ENCODE measurements at places on chromosomes 5 and 9. TPM values are rescaled to one million over a fixed set of nuclear protein-coding genes. Genes with fewer than 3 reads are reported as not detected.

DNA sequence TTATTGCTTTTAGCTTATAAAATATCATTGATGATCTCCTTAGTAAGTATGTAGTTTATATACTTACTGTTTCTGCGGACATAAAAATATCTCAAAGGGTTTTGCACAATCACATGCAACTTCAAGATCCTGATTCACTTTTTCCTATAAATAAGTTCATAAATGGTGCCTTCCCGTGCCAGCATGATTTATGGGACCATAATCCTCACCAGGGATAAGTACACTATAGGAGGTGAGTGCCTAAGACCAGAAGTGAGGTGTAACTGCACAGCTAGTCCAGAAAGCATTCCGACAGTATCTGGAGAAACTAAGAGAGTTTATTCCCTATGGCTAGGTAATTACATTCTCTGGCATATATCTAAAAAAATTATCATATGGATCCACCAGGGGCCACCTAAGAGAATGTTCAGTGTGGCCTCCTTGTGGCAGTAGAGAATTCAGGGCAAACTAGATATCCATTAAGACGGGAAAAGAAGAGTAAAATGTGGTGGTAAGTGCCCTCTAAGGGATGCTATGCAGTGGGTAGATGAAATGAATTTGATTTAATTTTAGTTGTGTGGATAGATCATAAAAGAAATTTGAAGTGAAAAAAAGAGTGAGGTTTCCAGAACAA is 402.5 kb upstream of the SLC24A2 start:
- H3K27me3 ChIP-seq = peaks cover 46% of the 10 kb centered on the region
- H3K4me3 ChIP-seq = no peak overlapping the region
- no peaks in the 10 kb centered on the region for H3K36me3 ChIP-seq
- DNase-seq = no peak

DNA sequence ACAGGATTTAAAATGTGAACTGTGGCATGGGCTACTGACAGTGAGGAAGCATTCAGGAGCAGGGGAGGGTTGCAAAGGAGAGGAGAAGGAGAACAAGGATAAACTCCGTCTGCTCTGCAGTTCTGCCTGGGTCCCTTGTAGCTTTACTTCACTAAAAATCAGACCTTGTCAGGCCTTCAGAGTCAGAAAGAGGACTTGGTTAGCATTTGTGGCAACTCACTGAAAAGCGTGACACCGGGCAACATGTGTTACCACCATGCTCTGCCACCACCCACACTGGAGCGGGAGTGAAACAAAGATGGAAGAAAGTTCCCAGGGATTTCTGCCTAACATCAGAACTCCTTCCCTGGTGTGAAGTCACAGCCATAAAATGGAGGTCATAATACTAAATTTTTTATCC is 19.3 kb downstream of the FYB1 start:
- no peaks in the 10 kb centered on the region for H3K27me3 ChIP-seq
- H3K4me1 ChIP-seq = peaks cover 47% of the 10 kb centered on the region
- DNase-seq = no peak
- peak overlapping the region; percentile 7 for H3K4me3 ChIP-seq
- peaks cover 4% of the 10 kb centered on the region for H3K36me3 ChIP-seq

SLC45A2 gene
- total RNA-seq = not detected

DNA sequence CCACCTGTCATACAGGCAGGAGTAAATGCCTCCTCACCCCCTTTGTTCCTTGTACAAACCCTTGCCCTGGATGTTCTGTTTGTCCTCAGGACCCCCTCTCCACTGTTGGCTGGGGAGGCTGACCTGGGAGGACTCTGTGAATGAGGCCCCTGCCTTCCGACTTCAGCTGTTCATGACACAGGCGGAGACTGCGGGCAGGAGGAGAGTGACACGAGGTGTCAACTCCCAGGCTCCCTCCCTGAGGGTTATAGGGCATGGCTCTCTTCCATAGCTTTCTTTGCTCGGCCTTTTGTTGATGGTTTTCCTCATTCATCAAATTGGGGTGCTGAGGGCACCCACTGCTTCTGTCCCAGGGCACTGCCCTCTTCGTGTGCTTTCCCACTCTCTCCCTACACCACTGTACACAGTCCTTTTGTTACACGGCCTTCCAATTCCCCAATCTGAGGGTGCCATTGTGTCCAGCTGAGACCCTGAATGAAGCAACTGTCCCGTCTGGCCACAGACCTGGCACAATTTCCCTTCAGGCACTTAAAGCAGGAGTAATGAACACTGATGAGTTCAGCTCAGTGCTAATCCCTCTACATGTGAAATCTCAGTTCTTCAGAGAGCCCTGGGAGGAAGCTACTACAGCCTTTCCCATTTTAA is 33.8 kb downstream of the KCNIP1 start:
- peaks cover 32% of the 10 kb centered on the region for H3K4me1 ChIP-seq
- H3K27ac ChIP-seq = peak overlapping the region; percentile 25
- no peaks in the 10 kb centered on the region for H3K27me3 ChIP-seq
- H3K4me3 ChIP-seq = no peak overlapping the region
- no peaks in the 10 kb centered on the region for H3K36me3 ChIP-seq

GRCh38 chr9:7707934-7708333 is 91.6 kb downstream of the DMAC1 start:
- H3K4me1 ChIP-seq = no peaks in the 10 kb centered on the region
- H3K27me3 ChIP-seq = no peaks in the 10 kb centered on the region
- no peak overlapping the region for H3K4me3 ChIP-seq
- DNase-seq = no peak
- no peaks in the 10 kb centered on the region for H3K36me3 ChIP-seq

GRCh38 chr5:53871775-53872174 is 311.3 kb downstream of the NDUFS4 start:
- DNase-seq = no peak
- H3K4me1 ChIP-seq = no peaks in the 10 kb centered on the region
- no peaks in the 10 kb centered on the region for H3K36me3 ChIP-seq
- no peak overlapping the region for H3K27ac ChIP-seq

DNA sequence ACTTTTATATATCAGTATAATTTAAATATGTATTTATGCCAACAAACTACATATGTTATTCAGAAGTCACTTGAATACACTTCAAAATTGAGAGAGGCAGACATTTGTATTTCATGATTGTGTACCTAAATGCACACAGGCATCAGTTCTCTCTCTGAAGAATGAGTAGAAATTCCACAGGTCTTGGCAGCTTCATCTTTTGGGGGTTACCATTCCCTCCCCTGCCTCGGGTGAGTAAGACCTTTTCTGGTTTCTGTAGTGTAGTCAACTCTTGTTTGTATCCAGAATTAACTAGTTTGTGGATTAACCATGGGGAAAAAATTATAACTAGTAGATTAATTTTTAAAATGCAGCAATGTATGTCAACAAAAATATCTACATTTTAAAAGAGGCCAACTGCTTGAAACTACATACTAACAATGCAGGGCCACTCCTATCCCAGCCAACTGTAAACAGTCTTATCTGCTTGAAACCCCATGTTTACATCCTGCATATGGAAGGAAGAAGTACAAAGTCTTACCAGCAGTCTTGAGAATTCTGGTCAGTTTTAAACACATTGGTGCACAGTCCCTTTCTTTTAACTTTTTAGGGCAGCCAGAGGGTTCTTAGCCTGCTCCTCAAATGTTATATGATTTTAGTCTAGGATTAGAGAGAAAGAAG is 339.6 kb upstream of the KIF2A start:
- H3K4me1 ChIP-seq = peaks cover 18% of the 10 kb centered on the region
- H3K4me3 ChIP-seq = no peak overlapping the region
- no peaks in the 10 kb centered on the region for H3K36me3 ChIP-seq
- H3K27me3 ChIP-seq = peaks cover 26% of the 10 kb centered on the region
- no peak for DNase-seq
- no peak overlapping the region for H3K27ac ChIP-seq

C5orf63 gene
- total RNA-seq = 11.0 TPM

PRR7 gene
- 25.2 TPM for total RNA-seq

GRCh38 chr5:476102-476813 is 33.3 kb downstream of the EXOC3 start:
- peaks cover 41% of the 10 kb centered on the region for H3K36me3 ChIP-seq
- peaks cover 55% of the 10 kb centered on the region for H3K27me3 ChIP-seq
- no peak overlapping the region for H3K27ac ChIP-seq

MZB1 gene
- total RNA-seq = 0.24 TPM

DNA sequence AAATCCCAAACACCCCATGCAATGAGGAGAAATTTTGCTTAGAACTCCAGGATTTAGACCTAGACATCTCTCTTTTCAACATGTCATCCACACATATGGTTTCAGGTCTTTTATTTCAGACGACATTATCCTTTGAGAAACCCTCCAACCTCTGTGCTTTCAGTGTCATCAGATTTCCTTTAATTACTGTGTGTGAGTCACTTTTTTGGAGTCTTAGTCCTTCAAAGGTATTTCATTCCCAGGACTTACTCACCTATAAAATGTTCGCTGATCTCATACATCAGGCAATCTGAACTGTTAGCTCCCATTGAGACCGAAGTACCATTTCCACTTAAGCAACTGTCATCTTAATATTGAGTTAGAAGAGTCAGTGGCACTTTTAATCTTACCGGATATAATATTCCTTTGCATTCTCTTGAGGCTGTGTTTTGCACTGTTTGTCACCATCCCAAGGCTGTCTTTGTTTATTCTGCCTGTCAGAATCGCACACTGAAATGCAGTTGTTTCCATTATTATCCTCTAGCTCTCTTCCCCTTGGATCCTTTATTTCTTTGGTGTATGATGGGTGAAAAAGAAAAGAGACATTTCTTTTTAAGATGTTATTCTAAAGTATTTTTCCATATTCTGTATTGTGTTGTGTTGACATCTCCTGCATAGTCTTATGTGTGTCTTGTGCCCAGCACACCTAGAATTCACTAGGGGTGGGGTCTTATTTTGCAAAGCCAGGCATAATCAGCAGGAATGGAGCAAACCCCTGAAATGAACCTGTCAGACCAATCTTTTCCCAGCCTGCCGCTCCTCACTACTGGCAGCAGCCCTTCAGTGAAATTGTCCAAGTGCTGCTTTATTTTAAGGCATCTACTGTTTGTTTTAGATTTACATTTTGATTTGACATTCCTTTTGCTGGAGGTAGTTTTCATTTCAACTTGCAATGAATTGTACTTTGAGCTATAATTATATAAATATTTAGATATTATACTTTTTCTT is 155.4 kb downstream of the PAM start:
- H3K4me3 ChIP-seq = no peak overlapping the region
- H3K27ac ChIP-seq = no peak overlapping the region
- H3K27me3 ChIP-seq = no peaks in the 10 kb centered on the region
- no peaks in the 10 kb centered on the region for H3K36me3 ChIP-seq
- peaks cover 29% of the 10 kb centered on the region for H3K4me1 ChIP-seq

DNA sequence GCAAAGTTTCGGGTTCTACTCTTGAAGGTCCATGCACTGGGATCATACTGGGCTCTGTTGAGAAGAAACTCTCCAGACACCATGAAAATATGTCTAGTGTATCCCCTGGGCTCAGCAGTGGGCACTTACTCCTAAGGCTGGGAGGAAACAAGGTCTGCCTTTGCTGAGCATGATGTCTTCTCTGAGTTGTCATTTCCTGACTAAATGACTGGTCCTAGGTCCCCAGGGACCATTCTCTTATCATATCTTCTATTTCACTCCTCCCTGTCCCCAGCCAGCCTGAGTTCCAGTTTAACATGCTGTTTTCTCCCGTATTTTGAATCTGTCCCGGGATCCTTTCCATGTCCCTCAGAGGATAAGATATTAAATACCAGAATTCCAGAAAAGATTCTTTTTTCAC is 225.4 kb downstream of the MTRR start:
- no peak overlapping the region for H3K27ac ChIP-seq
- no peak overlapping the region for H3K4me3 ChIP-seq
- no peak for DNase-seq
- no peaks in the 10 kb centered on the region for H3K36me3 ChIP-seq

GRCh38 chr9:13993632-13994185 is 320.2 kb downstream of the NFIB start:
- DNase-seq = no peak
- H3K4me1 ChIP-seq = no peaks in the 10 kb centered on the region
- no peaks in the 10 kb centered on the region for H3K27me3 ChIP-seq
- H3K36me3 ChIP-seq = no peaks in the 10 kb centered on the region
- no peak overlapping the region for H3K4me3 ChIP-seq

- H3K27ac ChIP-seq = no peak overlapping the region
- H3K27me3 ChIP-seq = no peaks in the 10 kb centered on the region
- peak; percentile 30 for DNase-seq
These were observed 42.1 kb upstream of the GPR21 start for GRCh38 chr9:122991370-122991830.

GRCh38 chr5:54537725-54538124 is 20.2 kb downstream of the SNX18 start:
- no peak overlapping the region for H3K27ac ChIP-seq
- no peak for DNase-seq
- H3K36me3 ChIP-seq = peaks cover 5% of the 10 kb centered on the region
- peaks cover 14% of the 10 kb centered on the region for H3K4me1 ChIP-seq
- H3K27me3 ChIP-seq = no peaks in the 10 kb centered on the region

DNA sequence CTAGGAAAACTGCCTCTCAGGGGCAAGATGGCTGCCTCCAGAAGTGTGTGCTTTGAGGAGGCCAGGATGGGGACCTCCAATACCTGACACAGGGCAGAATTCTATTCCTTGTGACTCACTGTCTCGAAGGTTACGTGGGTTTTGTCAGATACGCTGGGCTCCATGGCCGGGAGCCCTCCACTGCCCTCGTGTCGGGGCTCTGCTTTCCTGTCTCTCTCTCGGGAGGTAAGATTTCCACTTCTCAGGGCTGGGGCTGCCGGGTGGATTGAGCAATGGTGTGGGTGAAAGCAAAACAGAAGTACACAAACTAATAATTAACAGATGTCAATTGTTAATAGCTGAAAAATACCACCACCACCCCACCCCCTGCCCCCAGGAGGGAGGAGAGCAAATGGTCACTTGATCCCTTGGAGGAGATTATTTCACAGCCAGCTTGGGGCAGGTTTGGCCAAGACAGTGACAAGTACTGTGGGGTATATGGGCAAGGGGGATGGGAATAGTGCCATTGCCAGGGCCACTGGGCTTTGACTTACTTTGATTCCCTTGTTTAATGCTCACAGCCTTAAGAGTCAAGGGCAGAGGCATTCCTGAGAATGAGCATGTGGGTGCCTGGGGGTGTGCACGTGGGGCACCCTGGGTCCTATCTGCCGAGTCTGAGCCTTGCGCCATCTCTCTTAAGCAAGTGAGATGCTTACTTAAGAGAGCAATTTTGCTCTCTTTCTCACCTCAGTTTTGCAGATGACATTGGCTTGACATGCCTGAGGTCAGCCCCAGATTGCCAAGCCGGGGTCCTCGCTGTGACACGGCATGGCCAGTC is 28.8 kb upstream of the DAB2IP start:
- H3K27ac ChIP-seq = no peak overlapping the region
- H3K4me3 ChIP-seq = peak overlapping the region; percentile 37
- H3K27me3 ChIP-seq = no peaks in the 10 kb centered on the region
- peaks cover 20% of the 10 kb centered on the region for H3K4me1 ChIP-seq

CCL19 gene
- total RNA-seq = not detected

WDR38 gene
- not detected for total RNA-seq

CD14 gene
- total RNA-seq = 1.1 TPM

- peak overlapping the region; percentile 83 for H3K4me3 ChIP-seq
- peaks cover 50% of the 10 kb centered on the region for H3K36me3 ChIP-seq
- peak overlapping the region; percentile 89 for H3K27ac ChIP-seq
- no peak for DNase-seq
- peaks cover 21% of the 10 kb centered on the region for H3K4me1 ChIP-seq
These were observed 601 bp upstream of the FAF2 start for GRCh38 chr5:176447591-176447977.

TARS1 gene
- total RNA-seq = 168 TPM

- no peaks in the 10 kb centered on the region for H3K27me3 ChIP-seq
- DNase-seq = no peak
- H3K36me3 ChIP-seq = no peaks in the 10 kb centered on the region
- no peak overlapping the region for H3K27ac ChIP-seq
- H3K4me1 ChIP-seq = no peaks in the 10 kb centered on the region
These were observed 97.5 kb upstream of the IGFBPL1 start for GRCh38 chr9:38521762-38522161.

OTULIN gene
- 36.0 TPM for total RNA-seq

Measured in Calu3 (cell line).